ENCODE measurements at places on chromosomes 7 and 10.

DNA sequence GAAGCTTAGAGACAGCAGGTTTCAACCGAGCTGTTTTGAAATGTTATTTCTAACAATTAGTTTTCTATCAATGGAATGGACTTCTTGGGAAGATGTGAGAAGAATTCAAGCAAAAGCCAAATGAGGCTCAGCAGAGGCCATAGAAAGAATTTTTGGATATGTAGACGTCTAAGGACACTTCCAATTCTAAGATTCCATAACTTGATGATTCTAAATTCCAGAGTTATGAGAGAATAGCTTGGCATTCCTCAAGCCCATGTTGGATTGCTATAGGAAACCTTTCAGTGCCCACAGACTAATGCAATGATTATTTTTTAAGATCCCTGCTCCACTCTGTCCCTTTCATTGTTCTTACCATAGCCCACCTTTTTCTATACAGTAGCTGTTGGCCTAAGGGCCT lies 77.2 kb upstream of the PALS2 start:
- no peak for DNase-seq

DNA sequence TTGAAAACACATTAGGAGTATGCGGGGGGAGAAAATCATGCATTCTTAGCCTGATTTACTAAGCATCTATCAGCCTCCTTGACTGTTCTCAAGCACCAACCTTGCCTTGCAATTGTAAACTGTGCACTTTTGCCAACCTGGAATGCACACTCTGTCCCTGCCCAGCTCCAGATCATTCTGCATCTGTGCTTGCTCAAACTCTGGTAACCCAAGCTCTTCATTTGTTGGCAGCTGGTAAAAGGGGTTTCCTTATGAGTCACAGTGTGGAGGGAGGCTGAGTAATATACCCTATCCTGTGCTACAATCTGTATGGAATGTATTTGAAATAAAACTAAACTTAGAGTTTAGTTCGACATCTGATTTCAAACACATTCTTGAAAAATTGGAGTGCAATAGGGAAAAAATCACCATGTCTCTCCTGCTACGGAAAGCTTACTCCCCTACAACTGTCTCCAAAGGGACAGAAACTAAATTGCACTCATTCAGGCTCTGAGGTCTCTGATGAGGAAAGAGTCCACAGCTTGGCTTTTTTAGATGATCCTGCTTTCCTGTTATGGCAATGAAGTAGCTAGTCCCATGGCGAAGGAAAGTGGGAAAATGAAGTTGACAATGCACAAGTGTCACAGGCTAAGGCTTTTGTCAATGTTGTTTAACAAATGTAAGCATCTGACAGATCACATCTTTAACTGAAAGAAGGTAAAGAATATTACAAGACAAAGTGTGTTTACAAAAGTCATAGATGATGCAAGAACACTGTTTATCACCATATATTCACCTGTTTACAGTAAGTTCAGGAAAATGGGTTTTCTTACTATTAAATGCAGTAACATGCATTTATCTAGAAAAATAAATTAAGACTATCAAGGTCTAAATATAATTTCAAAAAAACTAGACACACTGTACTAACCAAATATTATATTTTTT lies 61.9 kb downstream of the TES start:
- DNase-seq, result peak; percentile 78

- DNase-seq, result no peak
Measured at GRCh38 chr10:75948583-75948982, 517.2 kb downstream of the LRMDA start.

GRCh38 chr10:12539350-12540164 lies 190.2 kb downstream of the CAMK1D start:
- no peak for DNase-seq

GRCh38 chr10:100621360-100622205 lies 85.8 kb downstream of the HIF1AN start:
- DNase-seq, result no peak

GRCh38 chr10:103278862-103279298 lies 1.9 kb downstream of the INA start:
- peak; percentile 68 for DNase-seq

DNA sequence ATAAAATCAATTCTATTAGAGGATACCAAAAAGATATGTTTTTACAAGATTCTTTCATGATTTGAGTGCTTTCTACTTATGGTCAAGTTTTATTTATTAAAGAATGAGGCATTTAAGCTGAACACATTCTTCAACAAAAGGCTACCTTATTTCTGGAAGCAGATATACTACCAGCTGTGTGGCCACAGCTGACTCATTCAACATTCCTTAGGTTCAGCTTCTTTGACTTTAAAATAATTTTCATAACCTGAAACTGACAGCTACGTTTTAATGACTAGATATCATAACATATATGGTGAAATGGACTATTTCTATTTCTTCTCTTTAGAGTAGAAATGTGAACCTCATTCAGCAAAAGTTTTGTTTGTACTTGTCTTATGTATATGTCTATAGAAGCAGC lies 414.2 kb upstream of the SEMA3C start:
- no peak for DNase-seq

DNA sequence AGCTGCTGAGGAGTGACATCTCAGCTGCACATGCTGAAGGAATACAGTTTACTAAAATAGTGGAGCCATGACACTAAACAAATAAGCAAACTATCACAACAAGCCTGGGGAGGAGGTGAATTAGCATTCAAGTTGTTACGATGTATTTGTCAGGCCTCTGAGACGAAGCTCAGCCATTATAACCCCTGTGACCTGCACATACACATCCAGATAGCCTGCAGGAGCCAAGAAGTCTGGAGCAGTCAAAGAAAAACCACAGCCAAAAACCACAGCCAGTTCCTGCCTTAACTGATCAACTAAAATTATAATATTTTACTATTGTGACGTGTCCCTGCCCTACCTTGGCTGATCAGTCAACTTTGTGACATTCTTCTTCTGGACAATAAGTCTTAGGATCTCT lies 68.6 kb downstream of the NSUN6 start:
- DNase-seq, result no peak

- no peak for DNase-seq
Measured at GRCh38 chr10:94591461-94592205, 46.0 kb downstream of the HELLS start.

All from femur (tissue), 1 donor.